ENCODE measurements at places on chromosomes 13 and 19.

GRCh38 chr19:33499248-33499647 lies 22.3 kb downstream of the PEPD start:
- no peak for DNase-seq

DNA sequence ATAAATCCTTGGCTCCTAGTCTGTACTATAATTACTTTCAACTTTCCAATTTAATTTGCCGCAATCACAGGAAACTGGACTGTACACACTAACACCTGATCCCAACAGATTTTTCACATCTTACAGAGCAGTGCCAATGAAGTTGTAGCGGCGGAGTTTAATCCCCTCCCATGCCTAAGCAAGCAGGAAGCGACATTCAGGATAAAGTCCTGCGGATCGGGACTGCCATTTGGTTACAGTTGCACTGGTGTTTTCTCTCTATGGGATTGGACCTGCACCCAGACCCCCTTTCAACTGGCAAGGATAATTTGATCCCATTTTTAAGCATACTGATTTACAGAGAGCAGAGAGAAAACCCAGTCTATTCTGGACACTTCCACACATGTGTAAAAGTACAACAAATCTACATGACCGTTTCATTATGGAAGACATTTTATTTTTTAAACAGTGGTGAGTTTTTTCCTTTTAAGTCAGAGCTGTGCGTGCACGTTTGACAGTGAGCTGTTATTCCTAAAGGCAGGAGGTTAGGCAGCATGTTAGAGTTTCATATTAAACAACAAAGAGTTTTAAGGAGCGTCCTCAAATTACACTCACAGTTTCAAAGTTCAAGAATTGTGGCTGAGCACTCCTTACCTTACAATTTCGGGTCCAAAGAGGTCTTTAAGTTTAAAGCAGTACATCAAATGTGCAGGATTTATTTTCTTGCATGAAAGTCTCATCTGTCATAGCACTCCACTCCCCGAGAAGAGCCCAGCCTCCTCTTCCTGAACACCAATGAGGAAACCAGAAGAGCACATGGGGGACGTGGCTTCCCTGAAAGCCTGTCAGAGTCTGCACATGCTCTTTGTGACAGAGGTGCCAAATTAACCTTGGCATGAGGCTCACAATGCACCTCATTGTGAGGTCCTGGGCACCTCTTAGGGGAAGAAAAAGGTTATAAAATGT lies 141.6 kb upstream of the RFC3 start:
- peak; percentile 43 for DNase-seq

DNA sequence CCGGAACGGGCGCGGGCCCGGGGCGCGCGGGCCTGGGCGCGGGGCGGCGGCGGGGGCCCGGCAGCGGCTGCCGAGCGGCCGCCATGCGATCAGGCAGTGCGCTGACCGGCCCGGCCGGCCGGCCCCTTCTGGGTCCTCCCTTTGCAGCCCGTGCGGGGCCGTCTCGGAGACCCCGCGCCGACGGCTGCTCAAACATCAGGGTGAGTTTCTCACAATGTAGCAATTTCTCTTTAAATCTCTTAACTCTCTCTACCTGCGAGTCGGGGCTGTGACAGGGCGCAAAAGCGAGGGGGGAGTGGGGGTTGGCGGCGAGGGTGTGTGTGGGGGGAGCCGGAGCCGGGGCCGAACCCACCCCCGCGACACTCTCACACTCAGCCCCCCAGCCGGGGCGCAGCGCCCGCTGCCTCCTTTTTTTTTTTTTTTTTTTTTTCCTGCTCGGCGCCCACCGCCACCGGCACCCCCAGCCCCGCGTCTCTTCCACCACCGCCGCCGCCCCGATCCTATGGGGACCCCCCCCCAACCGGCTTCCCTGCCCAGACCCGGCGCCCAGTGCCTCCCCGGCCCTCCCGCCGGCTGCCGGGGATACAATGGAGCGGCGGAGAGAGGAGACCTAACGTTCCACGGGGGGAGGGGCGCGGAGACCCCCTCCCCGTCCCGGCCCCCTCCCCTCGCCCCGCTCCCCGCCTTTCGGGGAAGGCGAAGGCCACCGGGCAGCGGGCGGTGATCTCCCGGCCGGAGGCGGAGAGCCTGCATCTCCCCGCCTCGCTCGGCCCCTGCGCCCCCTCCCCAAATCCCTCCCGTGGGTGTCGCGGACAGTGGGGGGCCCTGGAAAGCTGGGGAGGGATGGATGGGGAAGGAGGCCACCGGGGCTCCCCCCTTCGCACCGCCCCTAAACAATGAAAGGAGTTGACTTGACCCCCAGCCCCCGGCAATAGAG lies at the start of gene BICRA:
Gene BICRA, plus strand, starts transcription at position 166 of the 937 bp plus-strand sequence. CDS start 64,441 bp downstream, outside the sequence.
- DNase-seq, result peak; percentile 67

DNA sequence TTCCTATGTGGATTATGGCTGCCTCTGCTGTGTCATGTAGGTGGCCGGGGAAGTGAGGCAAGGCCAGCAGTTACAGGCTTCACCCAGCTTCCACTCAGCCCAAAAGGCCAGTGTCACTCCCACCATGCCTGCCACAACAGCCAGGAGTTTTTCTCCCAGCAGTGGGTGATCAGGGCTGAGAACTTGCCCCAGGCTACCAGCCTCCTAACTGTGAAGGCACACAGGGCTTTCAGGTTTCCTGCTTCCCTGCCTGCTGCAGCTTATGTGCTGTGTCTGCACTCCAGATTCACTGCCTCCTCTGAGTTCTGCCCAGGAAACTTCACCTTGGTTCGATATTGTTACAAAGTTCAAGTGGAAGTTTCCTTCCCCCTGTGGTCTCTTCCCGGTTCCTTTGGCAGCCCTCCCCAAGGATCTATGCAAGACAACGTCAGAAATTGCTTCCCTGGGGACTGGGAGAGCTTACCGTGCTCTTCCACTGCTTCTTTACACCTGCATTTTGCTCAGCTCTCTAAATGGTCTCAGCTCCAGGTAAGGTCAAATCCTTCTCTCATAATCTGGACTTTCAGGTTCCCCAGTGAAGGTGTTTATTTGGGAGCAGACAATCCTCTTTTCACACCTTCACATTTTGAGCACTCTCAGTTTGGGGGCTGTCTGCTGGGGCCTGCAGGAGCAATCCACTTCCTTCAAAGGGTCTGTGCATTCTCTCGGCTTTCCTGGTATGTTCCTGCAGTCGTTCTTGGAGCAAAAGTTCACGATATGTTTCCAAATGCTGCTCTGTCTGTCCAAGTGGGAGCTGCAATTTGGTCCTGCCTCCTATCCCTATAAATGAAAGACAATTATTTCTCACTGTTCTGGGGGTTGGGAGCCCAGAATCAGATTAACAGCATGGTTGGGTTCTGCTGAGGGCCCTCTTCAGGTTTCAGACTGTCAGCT lies 1730.1 kb upstream of the PRR20A start:
- DNase-seq, result no peak

DNA sequence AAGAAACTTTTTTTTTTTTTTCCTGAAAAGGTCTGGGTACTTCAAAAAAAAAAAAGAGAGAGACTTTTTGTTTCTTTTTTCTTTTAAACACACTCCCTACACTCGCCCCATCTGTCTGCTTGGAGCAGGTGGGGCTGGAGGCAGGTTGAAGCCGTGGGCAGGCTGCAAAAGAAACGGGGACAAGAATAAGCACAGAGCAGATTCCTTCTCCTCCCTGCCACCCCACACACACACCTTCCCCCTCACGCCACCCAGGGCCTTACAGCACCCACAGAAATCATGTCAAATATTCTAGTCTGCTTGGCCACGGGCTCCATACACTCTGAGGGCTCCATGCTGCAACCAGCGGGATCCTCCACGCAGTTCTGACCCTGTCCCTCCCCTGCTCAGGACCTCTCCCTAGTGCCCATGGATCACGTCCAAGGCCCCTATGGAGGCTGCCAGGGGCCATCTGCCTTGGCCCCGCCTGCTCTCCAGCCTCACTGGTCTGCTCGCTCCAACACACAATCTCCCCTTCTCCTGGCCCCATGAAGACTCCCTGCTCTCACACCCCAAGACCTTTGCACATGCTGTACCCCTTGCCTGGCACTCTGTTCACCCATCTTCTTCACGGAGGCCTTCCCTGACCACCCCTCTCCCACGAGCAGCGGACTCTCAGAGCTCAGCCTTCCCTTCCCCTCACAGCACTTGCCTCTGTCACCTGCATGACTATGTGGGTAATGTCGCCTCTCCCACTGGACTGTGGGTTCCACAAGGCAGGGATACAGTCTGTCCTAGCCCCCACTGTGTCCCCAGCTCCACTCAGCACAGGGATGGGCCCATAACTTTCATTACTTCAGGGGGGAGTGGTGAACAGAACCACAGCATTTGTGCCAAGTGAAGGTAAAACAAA lies 11.4 kb downstream of the AKT2 start:
- no peak for DNase-seq

DNA sequence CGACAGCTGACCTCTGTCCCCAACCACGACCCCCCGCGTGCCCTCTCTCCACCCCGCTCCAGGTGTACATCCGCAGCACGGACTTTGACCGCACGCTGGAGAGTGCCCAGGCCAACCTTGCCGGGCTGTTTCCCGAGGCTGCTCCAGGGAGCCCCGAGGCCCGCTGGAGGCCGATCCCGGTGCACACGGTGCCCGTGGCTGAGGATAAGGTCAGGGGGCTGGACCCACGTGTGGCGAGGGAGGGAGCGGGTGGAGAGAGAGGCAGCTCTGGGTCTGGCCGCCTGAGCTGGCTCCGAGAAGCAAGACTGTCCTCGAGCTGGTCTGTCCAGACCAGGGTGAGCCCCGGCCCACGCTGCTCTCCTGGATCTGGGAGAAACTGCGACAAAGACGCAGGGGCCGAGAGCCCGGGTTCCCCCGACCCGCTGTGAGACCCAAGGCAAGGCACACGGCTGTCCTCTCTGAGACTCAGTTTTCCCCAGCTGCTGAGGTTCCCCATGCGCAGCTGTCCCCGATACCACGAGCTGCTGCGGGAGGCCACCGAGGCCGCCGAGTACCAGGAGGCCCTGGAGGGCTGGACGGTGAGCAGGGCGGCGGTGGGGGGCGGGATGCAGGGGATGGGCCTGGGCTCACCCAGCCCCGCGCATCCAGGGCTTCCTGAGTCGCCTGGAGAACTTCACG lies 1.5 kb downstream of the ACP4 start:
- DNase-seq, result no peak

DNA sequence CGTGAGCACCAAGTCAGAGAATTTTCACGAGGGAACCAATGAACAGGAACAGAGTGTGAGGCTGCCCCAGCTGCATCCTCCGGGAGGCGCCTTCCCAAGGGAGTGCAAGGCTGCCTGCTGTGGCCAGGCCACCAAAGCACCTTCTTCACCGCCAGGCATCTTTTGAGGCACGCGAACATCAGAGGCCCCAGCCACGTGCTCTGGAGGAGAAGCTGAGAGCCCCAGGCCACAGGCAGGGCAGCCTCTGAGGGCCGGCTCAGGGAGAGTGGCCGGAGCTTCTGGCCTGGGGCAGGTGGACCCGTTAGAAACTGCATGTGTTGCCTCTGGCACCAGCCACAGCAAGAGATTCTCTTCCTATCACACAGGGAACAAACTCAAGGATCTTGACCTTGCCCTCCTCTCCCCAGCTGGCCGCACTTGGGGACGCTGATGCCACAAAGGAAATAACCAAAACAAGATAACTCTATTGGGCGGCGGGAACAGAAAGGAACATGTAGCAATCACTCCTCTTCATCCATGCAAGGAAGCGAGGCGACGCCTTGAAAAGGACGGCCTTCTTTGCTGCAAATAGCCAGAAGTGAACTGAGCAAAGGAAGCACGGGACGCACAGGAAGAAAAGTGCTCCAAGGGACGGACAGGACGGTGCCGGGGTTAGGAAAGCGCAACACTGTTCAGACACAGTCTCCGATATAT lies 19.9 kb downstream of the GAS6 start:
- DNase-seq, result no peak

GRCh38 chr19:897442-898039 lies 4.3 kb downstream of the RNU6-9 start:
- no peak for DNase-seq

GRCh38 chr19:29704562-29705558 lies 10.2 kb downstream of the C19orf12 start:
- no peak for DNase-seq

- no peak for DNase-seq
Measured at GRCh38 chr19:16379521-16380313, 55.1 kb downstream of the KLF2 start.

GRCh38 chr19:23385404-23385803 lies 9.9 kb downstream of the ZNF91 start:
- DNase-seq, result no peak

GRCh38 chr13:84466461-84466860 lies 584.2 kb upstream of the SLITRK1 start:
- no peak for DNase-seq

GRCh38 chr19:920051-920864 lies 3.1 kb downstream of the KISS1R start:
- no peak for DNase-seq

DNA sequence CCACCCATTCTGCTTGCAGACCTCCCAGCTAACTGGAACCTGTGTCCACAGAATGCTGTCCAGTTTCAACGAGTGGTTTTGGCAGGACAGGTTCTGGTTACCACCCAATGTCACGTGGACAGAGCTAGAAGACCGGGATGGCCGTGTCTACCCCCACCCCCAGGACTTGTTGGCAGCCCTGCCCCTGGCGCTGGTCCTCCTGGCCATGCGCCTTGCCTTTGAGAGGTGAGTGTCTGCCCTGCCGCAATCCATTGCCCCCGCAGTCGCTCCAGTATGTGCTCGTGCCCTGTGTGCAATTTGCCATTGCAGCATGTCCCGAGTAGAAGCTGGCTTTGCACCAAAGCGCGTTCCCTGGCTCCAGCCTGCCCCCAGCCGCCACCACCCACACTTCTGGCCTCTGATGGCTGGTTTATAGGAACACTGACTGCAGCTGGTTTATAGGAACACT lies 41.9 kb downstream of the CERS4 start:
- DNase-seq, result no peak

DNA sequence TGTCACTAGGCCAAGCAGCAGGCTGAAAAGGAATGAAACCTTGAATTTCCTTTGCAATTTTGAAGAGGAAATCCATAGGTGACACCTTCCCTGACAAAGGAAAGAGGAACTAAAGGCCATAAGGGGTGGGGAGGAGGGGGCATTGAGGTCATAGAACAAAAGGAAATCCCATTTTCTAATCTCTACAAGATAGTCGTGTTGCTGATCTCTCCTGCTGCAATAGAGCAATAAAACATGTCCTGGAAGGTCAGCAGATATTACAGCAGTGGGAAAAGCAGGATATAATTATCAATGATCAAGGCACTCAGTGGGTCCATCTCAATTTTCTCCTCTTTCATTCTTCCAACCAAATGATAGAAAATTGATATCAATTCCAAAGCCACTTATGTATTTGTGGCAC lies 20.3 kb upstream of the RAP2A start:
- peak; percentile 51 for DNase-seq
